Smooth muscle cell of the umbilical artery (primary cell): ENCODE measurements at places on chromosomes 16 and 17. TPM values are rescaled to one million over a fixed set of nuclear protein-coding genes. Genes with fewer than 3 reads are reported as not detected.

Gene SLC35G6
- not detected in 2 replicates for total RNA-seq

Gene FBXW10B
- total RNA-seq = 0.30 and 0.92 TPM in 2 replicates

Gene RDM1
- 0.30 and 0.46 TPM in 2 replicates for total RNA-seq

Gene USP7
- total RNA-seq = 44.2 and 85.8 TPM in 2 replicates

Gene USP43
- total RNA-seq = under 0.01 TPM in 1 of 2 replicates, not detected in the other

Gene SULT1A4
- 2.1 TPM in 1 of 2 replicates, not detected in the other for total RNA-seq

Gene ZNHIT3
- 12.9 and 25.2 TPM in 2 replicates for total RNA-seq

Gene PRR11
- total RNA-seq = 2.1 and 17.4 TPM in 2 replicates

Gene SLC35B1
- total RNA-seq = 39.1 and 60.9 TPM in 2 replicates

Gene SLC13A5
- total RNA-seq = not detected in 2 replicates

Gene SPEM1
- total RNA-seq = not detected in 2 replicates

Gene KCNG4
- not detected in 2 replicates for total RNA-seq

Gene IL17C
- 0.23 TPM in 1 of 2 replicates, not detected in the other for total RNA-seq
